Hypothalamus (tissue), 51 donors: ENCODE measurements at places on chromosomes 5 and 9.

DNA sequence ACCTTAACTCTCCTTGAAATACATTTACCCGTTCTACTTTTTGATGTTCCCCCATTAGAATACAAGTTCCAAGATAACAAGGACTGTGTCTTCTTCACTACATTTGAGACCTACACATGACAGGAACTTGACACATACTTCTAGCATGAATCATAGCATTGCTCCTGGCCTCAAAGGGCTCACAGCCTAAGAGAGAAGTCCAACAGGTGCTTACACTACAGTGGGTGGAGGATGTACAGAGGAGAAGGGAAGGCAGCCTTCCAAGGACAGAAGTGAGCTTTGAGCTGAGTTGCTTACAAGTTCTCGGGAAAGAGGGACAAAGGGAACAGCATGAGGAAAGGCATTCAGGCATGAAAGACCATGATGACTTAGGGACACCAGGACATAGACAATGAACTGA, 56.9 kb upstream of the MSX2 start:
- no peak for DNase-seq

GRCh38 chr9:126354887-126355770, 28.5 kb downstream of the MVB12B start:
- no peak for DNase-seq

GRCh38 chr5:175654807-175655206, 3.1 kb upstream of the HRH2 start:
- DNase-seq, result no peak

GRCh38 chr5:177439518-177440053, 7.0 kb upstream of the PRR7 start:
- no peak for DNase-seq

DNA sequence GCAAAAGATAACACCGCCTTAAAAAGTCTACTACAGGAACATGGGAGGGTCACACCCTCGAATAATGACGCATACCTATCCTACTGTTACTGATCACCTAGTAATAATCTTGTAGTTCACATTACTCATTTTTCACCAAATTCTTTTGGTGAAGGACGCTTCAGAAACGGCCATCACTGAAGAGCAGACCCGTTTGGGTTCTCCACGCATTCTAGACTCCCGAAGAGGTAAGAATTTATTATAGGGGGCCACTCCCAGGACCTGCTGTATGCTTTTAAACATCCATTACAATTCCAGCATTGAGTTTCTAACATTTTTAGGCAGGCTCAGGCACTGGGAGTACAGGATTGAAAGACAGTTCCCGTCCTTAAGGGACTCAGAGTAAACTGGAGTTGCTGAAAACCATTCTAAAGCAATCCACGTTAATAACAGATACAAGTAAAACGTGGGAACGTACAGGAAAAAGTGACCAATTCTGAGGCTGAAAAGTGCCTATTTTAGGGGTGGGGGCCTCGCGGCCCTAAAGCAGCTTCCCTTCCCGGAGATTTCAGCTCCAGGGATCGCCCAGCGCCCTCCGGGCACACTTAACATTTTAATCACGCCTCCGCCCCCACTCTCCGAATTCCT, at the start of gene FER:
Gene FER (plus strand): TSS at position 124 of the 627 bp plus-strand sequence. CDS start 50,286 bp downstream, outside the sequence.
- no peak for DNase-seq

GRCh38 chr9:90834828-90835595, 33.4 kb downstream of the SYK start:
- DNase-seq, result no peak

DNA sequence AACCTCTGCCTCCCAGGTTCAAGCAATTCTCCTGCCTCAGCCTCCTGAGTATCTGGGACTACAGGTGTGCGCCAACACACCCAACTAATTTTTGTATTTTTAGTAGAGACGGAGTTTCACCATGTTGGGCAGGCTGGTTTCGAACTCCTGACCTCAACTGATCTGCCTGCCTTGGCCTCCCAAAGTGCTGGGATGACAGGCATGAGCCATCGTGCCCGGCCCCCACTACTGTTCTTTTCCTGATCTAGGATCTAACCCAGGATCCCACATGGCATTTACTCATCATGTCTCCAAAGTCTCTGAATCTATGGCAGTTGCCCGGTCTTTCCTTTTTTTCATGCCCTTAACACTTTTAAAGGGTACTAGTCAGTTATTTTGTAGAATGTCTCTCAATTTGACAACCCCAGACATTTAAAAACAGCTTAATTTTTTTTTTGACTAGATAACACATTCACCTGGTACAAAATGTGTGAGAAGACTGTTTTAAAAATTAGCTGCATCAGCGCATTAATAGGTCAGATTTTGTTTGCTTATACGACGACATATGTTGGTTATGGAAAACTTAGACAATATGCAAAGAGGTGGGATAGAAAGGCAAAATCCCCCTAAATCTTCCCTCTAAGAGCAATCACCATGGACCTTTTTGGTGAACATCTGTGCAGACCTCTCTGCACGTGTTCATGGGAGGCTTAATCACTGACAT, 46.5 kb downstream of the STOM start:
- no peak for DNase-seq

GRCh38 chr9:135949501-135950134, 11.6 kb downstream of the UBAC1 start:
- no peak for DNase-seq

- DNase-seq, result no peak
These were observed 177.9 kb upstream of the KCNN2 start for GRCh38 chr5:114184006-114184405.

DNA sequence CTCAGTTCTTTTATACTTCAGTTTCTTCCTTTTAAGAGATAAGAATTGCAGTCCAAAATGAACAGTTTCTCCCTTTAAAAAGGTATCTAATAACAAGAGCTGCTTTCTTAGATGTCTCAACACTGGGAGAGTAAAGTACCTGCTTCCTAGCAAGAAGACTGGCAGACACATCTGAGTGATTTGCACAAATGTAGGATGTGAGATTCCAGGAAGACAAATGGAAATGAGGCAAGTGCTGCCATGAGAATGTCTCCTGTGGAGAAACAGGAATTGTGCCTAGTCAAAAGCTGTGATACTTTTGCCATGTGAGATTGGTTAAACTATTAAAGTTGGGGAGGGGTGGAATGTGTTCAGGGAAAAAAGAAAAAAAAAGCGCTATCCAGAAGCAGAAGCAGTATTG, 159.1 kb downstream of the HTR1A start:
- DNase-seq, result no peak

DNA sequence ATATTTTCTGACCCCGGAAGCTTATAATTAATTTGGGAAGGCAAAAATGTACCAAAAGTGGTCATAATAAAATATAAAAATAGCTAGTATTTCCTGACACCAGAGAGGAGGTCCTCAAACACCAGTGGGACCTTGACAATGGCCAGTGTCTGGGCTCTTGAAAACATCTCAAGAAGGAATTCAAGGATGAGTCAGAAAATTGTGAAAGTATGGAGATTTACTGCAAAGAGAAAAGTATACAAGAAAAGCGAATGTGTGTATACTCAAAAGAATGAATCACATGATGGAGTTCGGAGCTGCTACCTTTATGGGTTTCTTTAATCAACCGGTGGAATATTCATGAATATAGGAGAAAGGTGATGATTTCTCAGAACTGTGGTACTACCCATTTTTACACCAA, 1709.0 kb upstream of the WWC1 start:
- DNase-seq, result no peak

DNA sequence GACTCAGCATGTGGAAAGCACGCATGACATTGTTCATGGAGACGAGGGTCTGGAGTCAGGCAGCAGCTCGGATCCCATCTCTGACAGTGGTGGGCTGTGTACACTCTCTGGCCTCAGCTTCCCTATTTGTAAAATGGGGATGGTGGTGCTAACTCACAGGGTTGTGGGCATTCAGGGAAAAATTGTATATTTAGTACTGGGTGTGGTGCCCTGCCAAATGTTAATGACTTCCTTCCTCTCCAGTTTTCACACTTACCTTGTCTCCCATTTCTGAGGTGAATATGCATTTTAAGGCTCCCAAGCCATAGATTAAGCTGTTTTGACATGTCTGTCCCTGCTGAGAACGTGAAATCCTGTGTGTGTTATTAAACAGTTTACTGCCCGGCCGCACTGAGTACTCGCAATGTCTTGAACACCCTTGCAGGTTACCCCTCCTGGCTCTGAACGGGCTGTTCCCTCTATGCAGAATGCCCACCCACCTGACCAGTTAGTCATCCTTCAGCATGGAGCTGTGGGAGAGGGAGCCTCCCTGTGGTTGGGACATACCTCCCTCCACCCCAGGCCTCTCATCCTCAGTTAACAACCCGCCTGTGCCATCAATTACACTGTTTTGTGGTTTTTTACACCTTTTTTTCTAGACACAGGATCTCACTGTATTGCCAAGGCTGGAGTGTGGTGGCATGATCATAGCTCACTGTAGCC, 25.8 kb downstream of the TJP2 start:
- DNase-seq, result no peak

DNA sequence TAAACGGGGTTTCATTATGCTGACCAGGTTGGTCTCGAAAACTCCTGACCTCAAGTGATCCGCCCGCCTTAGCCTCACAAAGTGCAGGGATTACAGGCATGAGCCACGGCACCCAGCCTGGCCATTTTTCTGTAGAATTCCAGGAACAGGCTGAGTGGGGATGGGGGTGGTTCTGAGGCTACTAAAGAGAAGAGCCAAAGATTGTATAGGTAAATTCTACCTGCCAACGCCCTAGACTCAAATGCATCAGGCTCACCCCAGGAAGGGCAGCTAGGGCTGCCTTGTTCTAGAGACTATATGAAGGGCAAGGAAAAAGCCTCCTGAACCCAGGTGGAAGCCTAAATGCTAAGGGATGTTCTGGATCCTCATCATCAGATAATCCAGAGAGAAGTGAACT, 1.6 kb upstream of the C5orf52 start:
- no peak for DNase-seq

GRCh38 chr9:130927995-130928900, 10.8 kb downstream of the FIBCD1 start:
- DNase-seq, result no peak

DNA sequence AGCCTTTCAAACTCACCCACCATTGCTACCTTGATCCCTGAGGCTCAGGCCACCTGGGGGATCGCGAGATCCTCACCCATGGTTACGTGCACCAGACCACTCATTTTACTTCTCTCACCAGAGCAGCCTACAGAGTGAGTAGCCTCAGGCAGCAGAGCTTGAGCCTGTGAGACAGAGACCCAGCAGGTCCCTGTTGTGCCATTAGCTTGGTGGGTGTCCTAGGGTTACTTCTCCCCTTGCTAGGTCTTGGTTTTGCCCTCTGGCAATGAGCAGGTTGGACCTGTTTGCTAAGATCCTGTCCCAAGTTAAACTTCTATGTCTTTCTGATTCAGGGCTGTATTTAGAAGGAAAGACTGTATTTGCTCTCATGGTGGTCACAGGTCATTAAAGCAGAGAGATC, 21.8 kb downstream of the WHRN start:
- DNase-seq, result no peak

DNA sequence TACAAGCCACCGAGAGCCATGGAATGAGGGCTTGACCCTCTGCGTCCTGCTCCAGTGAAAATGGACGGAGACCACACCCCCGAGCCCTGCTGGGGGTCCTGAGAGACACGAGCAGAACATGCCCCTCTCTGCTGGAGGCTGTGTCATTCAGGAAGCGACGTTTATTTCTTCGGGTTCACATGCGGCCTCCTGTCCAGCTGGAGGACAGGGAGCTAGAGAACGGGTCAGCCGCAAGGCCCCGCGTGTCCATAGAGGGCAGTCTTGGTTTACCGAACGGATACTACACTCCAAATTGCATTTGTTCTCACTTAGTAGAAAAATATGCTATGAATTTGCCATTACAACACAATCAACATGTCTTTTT, 36.1 kb downstream of the MRPL36 start:
- no peak for DNase-seq

DNA sequence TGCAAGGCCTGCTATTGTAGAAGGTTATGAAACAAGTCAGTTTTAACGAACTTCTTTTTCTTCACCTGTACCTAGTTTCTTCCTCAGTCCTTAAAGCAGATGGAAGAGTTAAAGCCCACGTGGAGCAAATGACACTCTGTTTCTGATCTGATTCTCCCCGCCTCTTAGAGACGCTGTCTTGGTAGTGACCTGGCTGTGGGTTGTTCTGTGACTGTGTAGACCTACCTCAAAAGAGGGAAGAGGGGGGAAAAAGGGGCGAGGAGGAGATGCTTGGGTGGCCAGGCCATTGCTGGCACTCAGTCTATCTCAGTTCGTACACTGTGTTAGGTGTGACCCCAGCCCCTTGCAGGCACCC, 610 bp downstream of the GFRA3 start:
- no peak for DNase-seq

DNA sequence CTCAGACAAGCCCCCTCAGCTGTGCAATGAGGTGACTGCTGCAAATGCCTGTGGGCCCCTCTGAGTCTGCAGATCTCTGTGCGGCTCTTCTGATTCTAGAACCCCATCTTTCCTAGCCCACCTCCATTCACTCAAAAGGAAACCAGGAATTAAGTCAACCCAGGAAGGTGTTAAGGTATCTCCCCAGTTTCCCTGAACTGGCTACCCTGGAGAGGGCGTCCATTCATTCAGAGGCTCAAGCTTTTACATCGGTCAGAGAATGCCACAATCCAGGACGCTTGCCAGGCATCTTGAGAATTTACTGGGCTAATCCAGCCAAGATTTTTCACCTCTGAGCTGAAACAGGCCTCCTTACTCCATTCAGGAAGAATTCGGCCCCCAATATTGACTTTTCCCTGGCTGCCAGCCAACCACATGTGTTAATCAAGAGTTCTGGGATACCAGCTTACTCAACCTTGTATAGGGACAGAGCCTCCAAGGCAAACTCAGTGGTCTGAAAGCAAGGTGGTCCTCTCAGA, 889 bp upstream of the ADAMTS12 start:
- DNase-seq, result no peak

DNA sequence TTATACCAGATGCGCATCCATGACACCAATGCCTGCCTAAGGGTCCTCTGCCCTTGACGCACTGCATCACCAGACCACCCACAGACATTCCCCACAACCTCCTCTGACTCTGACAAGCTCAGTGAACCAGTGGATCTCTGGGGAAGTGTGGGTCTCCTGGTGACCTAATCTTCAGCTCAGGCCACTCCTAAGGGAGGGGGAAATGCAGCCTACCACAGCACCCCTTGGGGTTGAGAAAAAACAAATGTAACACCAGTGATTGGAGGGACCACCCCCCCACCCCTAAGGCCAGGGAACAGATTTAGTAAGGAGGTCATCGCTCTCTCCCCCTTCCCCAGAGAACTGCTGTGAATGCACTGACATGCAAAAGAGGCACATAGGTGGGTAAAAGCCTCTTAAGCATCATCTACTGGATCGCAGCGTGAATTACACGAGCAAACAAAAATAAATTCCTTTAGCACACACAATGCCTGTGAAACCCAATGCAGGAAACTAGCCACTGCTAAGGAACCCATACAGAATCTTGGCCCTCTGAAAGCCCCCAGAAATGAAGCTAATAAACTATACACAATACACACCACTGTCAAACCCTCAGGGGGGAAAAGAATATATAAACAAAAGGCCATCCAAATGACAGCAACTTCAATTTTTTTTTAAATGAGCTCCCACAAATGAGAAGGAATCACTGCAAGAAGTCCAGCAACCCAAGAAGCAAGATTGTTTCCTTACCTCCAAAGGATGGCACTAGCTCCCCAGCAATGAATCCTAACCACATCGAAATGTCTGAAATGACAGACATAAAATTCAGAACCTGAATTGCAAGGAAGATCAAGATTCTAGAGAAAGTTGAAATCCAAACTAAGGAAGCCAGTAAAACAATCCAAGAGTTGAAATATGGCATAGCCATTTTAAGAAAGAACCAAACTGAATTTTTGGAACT, 513.7 kb upstream of the PTGER4 start:
- no peak for DNase-seq

- no peak for DNase-seq
These were observed 268.9 kb downstream of the PIK3R1 start for GRCh38 chr5:68484307-68485068.

GRCh38 chr5:111511831-111512374, 432 bp downstream of the STARD4 start:
- DNase-seq, result no peak

- no peak for DNase-seq
These were observed 22.4 kb upstream of the KIF12 start for GRCh38 chr9:114121227-114122135.
